RWPE2 (cell line): ENCODE measurements at places on chromosomes 4 and X.

GRCh38 chrX:110145854-110146253 lies 142.9 kb downstream of the TMEM164 start:
- no peak for DNase-seq

DNA sequence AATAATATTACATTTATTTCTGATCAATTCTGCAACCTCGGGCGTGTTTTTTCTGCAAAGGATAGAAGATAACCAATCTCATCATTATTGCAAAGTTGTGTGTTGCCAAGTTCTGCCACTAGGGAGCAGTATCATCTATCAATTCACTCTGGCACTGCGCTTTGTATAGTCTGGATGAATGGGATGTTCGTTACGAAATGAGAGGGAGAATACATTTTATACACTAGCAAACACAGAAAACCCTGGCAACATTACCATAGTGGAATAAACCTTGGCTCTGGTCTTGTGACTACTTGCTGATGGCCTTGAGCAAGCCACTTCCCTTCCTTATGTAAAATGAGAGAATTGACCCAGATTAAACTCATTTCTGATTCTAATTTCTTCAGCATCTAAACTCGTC lies 97.5 kb upstream of the ZNF518B start:
- no peak for DNase-seq

- no peak for DNase-seq
Measured at GRCh38 chr4:77015390-77015789, 60.4 kb downstream of the CCNI start.

- no peak for DNase-seq
Measured at GRCh38 chrX:97685753-97686152, 802.0 kb downstream of the RPA4 start.

DNA sequence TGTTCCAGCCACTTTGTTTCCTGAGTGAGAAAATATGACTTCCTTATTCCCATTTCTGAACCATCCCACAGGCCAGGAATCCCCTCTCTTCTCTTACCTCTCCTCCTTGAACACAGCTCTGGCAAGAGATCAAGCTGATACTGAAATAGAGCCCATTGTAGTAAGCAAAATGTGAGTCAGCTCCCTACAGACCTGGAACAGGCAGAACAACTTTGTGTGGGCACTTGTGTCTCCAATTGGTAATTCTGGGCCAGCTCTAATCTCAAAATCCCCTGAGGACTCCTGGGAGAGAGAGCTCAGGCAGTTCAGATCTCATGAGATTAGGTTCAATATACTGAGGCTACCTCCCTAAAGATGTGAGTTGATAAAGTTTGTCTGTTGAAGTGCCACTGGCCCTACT lies 213.5 kb downstream of the GUCY2F start:
- no peak for DNase-seq

DNA sequence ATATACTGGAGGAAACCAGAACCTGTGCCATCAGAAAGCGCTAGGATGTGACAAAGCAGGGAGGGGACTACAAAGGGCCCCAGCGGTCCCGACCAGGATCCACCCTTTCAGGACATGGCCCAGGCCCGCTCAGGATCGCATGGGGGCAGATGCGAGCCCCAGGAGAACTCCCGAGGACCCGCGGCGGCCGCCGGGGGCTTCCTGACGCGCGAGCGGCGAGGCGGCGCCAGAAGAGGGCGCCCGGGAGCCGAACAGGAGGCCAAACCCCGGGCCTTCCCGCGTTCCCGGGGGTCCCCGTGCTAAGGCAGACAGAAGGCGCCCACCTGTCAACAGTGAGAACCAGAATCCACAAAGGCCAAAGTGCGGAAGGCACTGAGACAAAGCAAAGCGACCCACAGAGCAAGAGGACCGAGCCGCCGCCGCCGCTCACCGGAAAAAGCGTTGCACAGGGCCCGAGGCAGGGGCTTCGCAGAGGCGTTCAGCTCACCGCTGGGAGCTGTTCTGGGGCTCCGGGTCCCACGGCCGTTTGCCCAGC lies 7.3 kb upstream of the OPN1LW start:
- DNase-seq = no peak

DNA sequence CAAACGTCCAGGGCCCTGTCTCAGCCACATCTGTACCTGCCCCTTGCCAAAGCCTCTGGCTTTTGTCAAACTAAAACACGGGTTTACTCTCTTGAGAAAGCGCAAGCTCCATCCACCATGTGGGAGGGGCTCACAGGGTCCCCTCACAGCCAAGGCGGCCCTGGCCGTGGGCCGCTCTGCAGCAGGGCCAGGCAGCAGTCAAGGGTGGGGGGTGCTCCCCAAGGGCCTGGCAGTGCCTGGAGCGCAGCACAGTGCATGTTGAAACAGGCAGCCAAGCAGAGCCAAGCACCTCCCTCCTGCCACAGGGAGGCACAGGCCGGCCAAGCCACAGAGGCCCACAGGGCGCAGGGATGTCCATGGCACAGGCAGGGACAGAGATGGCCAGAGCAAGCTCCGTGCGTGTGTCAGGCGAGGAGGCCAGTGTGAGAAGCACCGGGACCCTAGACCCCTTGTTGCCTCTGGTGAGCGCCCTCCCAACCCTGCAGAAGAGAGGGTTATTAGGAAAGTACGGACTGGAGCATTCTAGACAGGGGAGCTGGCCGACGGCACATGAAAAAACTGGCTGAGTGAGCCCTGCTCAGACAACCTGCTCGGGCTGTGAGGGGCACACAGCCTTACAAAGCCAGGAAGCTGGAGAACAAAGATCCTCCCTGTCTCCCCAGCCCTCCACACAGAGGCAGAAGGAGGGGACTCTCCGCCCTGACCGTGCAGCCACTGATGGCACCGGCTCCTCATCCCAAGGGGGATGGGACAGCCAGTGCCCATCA lies 39.0 kb downstream of the FAM53A start:
- no peak for DNase-seq

DNA sequence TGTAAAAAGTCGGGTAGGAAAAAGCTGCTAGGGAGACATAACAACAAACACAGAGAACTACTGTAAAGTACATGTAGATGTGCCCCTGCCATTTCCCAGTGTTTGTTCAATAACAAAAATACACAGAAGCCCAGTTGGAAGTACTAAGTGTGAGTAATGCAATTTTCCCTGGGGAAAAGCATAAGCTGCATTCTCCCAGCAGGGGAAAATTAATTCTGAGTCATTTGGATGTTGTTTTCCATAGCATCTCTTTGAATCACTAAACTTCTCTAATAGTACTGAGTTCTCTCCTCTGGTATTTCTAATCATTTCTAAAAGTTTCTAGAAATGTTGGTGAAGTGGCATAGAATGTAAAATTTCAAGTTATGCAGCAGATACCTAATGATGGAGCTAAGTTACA lies 1114.9 kb downstream of the C4orf33 start:
- no peak for DNase-seq

DNA sequence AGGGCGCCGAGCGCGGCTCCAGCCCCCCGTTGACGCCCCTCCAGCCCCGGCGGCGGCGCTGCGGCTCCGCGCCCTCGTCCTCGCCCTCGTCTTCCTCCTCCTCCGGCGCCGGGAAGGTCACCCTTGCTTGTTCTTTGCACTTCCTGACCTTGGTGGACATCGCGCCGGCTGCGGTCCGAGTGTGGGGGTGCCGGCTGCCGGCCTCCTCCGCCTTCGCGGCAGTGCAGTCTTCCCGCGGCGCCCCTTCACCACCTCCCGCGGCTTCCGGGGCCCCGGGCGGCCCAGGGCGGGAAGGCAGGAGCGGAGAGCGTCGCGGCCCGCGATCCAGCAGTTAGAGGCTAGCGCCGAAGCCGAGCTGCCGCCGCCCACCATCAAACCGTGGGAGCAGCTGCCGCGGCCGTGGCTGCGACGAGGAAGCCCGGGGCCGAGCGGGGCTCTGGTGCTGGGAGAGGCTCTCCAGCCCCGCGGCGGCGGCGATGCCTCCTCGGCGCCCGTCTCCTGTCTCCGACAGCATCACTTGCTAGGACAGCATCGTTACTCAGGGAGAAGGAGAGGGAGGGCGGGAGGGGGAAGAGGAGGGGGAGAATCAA lies at the start of gene TRPC3:
Gene TRPC3, minus strand, starts transcription at position 540 of the 590 bp plus-strand sequence. Its CDS starts 380 bp downstream, at position 160.
- DNase-seq = peak; percentile 55

DNA sequence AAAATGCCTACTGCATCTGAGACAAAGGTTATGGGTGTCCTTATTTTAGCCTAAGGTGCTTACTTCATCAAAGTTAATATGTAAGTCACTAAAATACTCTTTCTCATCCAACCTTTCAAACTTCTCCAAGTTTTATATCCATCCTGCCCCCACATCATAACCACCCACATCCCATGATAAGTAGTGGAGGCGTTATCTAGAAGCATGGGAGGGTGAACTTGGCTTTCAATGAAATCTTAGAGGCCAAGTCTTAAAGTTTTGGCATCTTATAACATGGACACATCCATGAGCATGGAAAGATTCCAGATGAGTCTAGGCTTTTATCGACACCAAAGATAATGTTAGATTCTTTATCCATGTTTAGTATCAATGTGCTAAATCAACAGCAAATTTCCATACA lies 22.9 kb upstream of the SEC24D start:
- DNase-seq = no peak

DNA sequence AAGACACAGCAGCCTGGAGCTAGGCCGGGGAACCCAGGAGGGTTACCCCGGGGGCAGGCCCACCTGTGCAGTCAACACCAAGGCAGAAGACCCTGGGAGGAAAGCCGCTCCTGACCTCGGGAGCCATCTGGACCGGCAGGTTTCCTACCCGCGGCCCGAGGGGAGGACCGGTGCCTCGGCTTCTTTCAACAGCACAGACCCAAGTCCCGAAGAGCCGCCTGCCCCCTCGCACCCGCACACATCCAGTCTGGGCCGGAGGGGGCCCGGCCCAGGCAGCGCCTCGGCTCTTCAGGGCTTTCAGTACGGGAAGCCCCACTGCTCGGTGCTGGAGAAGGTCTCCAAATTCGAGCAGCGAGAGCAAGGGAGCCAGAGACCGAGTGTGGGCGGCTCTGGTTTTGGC lies 157.8 kb downstream of the SOWAHB start:
- no peak for DNase-seq
